ENCODE measurements at places on chromosomes 13 and 19.

DNA sequence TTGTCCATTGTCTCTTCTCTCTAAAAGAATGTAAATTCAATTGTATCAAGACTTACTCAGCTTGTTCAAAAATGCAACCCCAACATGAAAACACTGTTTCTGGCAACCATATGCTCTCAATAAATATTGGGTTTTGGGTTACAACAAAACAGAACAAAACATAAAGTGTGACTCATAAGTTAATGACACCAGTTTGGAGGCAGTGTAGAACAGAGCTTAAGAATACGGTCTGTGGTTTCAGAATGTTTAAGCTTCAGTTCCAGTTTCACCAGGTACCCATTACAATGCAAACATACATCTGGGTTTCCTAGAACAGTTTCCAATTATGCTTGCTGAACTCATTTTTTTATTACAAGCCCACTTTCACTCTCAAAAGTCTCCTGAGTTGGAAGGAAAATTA, 285.8 kb upstream of the PCDH9 start:
- DNase-seq = no peak

DNA sequence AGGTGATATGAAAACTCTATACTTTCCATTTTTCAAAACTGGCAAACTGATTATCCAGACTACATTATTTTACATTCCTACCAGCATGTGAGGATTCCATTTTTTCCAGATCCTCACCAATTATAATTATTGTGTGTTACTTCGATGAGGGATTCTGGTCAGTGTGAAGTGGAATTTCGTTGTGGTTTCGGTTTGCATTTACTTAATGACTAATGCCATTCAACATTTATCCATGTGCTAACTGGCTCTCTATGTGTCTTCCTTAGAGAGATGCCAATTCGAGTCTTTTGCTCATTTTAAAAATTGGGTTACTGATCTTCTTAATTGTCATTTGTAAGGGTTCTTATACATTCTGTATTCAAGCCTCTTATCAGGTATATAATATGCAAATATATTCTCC, 1551.3 kb upstream of the MIR17HG start:
- no peak for DNase-seq

DNA sequence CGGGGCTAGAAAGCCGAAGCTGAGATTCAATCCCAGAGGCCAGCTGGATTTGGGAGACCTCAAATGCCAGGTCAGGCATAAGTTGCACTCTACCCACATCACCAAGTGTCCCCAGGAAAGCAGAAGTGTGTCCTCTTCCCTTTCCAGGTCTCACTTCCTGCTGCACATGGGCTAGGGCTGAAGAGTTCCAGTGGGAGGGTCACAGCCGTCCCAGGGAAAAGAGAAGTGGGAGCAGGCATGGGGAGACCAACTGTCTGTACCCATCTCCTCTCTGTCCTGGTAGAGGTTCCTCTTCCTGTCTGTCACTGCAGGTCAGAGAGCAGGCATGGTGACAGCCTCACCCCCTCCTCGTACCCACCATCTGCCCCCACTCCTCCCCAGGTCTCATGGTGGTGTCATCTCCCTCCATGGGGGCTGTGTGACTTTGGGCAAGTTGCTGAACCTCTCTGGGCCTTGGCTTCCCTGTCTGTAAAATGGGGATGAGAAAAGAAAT, 14.8 kb downstream of the AXL start:
- DNase-seq = no peak

GRCh38 chr19:50896591-50897190, 14.5 kb downstream of the KLK4 start:
- no peak for DNase-seq

GRCh38 chr13:61672756-61673155, 257.1 kb upstream of the PCDH20 start:
- no peak for DNase-seq

DNA sequence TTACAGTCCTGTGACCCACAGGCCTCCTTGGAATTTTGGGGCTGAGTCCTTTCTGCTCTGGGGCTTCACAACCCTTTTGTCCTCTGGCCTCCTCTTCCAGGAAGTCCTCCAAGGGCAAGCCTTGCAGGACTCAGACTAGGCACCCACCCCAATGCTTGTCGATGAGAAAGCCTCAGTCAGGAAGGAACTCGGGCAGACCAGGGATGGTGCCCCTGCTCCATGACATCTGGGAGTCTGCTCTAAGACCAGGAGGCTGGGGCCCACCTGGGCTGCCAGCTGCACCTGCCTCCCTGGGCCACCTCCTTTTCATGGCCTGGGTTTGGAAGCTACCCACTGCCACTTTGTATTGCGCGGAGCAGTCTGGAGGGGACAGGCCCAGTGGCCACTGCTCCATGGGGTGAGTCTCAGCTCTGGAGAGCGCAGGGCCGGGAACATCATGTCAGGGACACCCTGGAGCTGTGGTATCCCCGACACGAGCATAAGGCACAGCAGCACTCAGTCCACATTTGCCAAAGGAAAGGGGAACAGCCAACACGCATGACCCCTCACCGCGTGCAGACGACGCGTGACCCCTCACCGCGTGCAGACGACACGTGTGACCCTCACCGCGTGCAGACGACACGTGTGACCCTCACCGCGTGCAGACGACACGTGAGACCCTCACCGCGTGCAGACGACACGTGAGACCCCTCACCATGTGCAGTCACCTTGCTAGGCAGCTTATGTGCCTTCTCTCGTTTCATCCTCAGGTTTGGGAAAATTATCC, 10.8 kb downstream of the C2CD4C start:
- no peak for DNase-seq

DNA sequence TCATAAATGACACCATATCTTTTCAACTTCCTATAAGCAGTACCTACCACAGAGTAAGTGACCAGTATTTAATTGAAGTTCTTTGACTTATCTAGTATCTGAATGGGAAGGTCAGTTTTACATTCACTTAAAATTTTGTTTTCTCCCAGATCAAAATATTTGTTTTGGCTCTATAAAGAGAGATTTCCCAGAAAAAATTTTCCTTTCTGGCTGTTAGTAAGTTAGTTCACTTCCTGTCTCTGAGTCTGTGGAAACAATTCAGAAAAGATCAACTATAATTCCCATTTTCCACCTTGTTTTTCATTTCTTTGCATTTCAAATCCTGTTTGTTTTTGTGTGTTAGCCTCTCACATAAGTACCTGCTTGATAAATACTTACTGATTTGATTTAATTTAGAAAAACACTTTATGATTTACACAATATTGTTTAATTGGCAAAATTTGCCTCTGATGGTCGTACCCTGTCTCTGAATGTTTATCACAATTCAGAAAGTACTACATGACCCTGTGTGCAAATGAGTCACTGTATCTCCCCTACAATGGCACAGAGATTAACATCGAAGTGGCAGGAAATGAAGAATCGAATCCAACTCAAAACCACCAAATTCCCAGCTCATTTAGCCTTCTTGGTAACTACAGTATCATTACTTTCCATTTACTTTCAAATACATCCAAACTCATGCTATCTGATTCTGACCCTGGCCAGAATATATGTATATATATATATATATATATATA, 15.4 kb upstream of the MED4 start:
- DNase-seq = no peak

DNA sequence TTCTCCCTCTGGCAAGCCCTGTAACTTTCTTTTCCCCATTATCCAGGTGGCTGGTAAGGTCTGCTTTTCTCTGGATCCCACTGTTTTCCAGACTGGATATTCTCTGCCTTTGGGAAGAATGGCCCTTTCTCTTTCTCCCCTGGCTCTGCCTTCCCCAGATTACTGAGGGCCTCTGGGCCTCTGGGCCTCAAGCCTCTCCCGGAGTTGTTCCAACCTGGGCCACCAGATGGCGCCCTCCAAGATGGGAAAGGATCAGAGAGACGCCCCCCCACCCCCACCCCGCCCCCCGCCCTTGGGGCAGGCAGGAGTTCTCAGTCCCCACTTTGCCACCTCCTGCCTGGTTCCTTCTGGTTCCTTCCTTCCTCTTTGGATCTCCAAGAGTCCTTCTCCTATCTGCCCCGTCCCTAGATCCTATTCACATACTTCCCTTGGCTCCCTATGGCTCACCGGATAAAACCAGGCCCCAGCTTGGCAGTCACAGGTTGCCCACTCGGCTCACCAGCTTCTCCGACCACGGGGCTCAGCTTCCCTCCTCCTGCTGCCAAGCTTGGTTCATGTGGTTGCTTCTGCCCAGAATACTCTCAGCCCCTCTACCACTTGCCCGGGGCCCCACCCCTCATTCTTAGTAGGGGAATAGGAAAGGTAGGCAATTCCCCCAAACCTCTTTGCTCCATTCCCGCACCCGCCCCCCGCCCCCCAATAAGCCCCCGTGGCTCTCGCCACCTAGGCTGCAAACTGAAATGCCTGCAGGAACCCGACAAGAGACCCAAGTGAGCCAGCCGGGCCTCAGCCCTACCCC, 13.1 kb downstream of the EPS8L1 start:
- peak; percentile 58 for DNase-seq

DNA sequence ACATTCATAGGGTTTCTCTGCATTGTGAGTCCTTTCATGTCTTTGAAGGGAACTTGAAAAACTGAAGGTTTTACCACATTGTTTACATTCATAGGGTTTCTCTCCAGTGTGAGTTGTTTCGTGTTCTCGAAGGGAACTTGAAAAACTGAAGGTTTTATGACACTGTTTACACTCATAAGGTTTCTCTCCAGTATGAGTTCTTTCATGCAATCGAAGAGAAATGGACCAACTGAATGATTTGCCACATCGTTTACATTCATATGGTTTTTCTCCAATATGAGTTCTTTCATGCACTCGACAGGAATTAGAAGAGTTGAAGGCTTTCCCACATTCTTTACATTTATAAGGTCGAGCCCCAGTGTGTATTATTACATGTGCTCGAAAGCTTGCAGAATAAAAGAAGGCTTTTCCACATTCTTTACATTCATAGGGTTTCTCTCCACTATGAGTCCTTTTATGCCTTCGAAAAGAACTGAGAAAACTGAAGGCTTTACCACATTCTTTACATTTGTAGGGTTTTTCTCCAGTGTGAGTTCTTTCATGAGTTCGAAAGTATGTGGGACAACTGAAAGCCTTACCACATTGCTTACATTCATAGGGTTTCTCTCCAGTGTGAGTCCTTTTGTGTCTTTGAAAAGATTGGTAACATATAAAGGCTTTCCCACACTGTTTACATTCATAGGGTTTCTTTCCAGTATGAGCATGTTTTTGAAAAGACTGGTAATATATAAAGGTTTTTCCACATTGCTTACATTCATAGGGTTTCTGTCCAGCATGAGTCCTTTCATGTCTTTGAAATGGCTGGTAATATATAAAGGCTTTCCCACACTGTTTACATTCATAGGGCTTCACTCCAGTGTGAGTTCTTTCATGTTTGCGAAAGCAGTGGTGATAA, 20.7 kb downstream of the ZNF14 start:
- DNase-seq = no peak

DNA sequence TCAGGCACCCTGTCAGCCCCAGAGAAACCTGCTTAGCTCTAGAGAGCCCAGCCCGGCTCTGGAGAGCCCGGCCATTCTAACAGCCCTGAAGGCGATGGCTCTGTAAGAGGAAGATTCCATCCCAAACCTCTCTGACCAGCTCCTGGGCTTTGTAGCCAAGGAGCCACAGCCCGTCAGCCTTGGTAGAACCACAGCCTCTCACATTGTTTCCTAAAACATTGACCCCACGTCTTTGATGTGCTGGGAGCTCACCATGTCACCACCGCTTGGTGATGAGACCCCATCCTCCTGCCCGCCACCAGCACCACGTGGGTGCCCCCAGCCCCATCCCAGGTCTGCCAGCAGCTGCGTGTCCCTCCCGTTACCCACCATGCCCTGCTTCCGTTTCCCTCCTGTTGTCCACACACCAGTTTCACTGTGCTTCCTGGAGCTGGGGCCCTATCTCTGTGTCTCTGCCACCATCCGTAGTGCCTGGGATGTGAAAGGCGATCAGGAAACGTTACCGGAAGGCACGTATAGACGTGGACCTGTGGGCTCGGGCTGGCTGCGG, 94.2 kb upstream of the MCF2L start:
- DNase-seq = no peak

GRCh38 chr19:18775586-18776287, 15.4 kb downstream of the COMP start:
- no peak for DNase-seq

GRCh38 chr19:49335784-49336481, 727 bp downstream of the CD37 start:
- DNase-seq = no peak

DNA sequence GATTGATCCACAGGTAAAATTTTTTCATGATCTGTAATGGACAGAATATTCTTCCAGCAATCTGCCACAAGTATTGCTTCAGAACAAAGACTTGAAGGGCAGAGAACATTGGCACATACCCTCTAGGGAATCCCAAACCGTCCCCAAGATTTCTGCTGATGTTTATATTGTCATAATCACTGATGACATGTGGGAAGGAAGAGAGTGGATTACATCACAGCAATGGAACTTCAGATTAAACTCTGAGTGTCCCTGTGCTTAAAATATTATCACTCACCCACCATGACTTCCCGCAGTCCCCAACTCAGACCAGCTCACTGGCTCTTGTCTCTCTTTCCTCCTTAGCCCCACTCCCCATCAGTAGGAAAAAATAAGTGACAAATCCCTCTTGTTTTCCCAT, 8.5 kb upstream of the TPT1 start:
- no peak for DNase-seq

- peak; percentile 11 for DNase-seq
Measured at GRCh38 chr13:73610799-73611592, 523.2 kb downstream of the KLF12 start.

GRCh38 chr19:14985133-14985532, 5.5 kb upstream of the SLC1A6 start:
- DNase-seq = no peak

- DNase-seq = no peak
Measured at GRCh38 chr13:63425131-63425530, 2009.5 kb upstream of the PCDH20 start.

GRCh38 chr13:110266983-110267382, 40.0 kb downstream of the COL4A1 start:
- DNase-seq = no peak

DNA sequence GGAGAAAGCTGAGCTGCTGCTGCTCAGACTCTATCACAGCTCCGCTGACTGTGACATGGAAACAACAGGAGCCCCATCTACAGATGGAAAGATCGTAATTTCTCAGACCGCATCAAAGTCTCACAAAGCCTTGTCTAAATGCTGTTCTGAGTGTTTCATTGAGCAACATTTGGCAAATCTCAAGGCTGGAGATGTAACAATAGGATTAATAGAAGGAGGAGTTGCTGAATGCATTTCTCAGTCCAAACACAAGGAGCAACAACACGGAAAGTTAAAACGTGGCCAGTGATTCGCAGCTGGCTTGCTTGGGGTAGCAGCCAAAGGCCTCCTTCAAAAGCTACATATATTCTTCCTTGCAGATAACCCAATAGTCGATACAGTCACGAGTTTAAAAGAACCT, 55.7 kb downstream of the MRPL57 start:
- DNase-seq = no peak

All from NCI-H187 (cell line).